ENCODE measurements at places on chromosomes 16 and 17. TPM values are rescaled to one million over a fixed set of nuclear protein-coding genes. Genes with fewer than 3 reads are reported as not detected.

The NPIPA2 gene
- not detected for total RNA-seq

The SLC5A11 gene
- not detected for total RNA-seq

The KRT25 gene
- total RNA-seq = not detected

The CNGB1 gene
- total RNA-seq = not detected

The DNAH17 gene
- total RNA-seq = 0.04 TPM

The RDM1 gene
- total RNA-seq = not detected

The NPIPA7 gene
- total RNA-seq = 3.5 TPM

The SNTB2 gene
- 35.1 TPM for total RNA-seq

The HASPIN gene
- total RNA-seq = not detected

The KRT31 gene
- not detected for total RNA-seq

The MT1G gene
- not detected for total RNA-seq

The SRSF1 gene
- 70.6 TPM for total RNA-seq

The SLC13A2 gene
- total RNA-seq = not detected

The RAB37 gene
- 0.90 TPM for total RNA-seq

The ADAP2 gene
- 4.3 TPM for total RNA-seq

The SYT17 gene
- 1.8 TPM for total RNA-seq

Measured in right atrium auricular region (tissue), 2 donors.